Psoas muscle (tissue), 8 donors: ENCODE measurements at places on chromosomes 11 and 22. TPM values are rescaled to one million over a fixed set of nuclear protein-coding genes. Genes with fewer than 3 reads are reported as not detected.

- no peaks in the 10 kb centered on the region for H3K36me3 ChIP-seq
- H3K27ac ChIP-seq, result no peak overlapping the region
- H3K4me1 ChIP-seq, result no peaks in the 10 kb centered on the region
- DNase-seq, result no peak
- no peaks in the 10 kb centered on the region for H3K27me3 ChIP-seq
Observed at GRCh38 chr11:134781380-134781866, 369.4 kb upstream of the B3GAT1 start.

- H3K4me1 ChIP-seq, result peaks cover 40% of the 10 kb centered on the region
- no peaks in the 10 kb centered on the region for H3K36me3 ChIP-seq
- DNase-seq, result no peak
- no peaks in the 10 kb centered on the region for H3K27me3 ChIP-seq
- H3K27ac ChIP-seq, result no peak overlapping the region
Observed at GRCh38 chr11:86623041-86623621, 49.3 kb downstream of the ME3 start.

GRCh38 chr11:104380358-104380757, 216.4 kb upstream of the PDGFD start:
- H3K4me3 ChIP-seq, result no peak overlapping the region
- H3K36me3 ChIP-seq, result no peaks in the 10 kb centered on the region
- no peaks in the 10 kb centered on the region for H3K27me3 ChIP-seq
- no peak overlapping the region for H3K27ac ChIP-seq

The FOSL1 gene
- total RNA-seq, result 0.75 TPM

DNA sequence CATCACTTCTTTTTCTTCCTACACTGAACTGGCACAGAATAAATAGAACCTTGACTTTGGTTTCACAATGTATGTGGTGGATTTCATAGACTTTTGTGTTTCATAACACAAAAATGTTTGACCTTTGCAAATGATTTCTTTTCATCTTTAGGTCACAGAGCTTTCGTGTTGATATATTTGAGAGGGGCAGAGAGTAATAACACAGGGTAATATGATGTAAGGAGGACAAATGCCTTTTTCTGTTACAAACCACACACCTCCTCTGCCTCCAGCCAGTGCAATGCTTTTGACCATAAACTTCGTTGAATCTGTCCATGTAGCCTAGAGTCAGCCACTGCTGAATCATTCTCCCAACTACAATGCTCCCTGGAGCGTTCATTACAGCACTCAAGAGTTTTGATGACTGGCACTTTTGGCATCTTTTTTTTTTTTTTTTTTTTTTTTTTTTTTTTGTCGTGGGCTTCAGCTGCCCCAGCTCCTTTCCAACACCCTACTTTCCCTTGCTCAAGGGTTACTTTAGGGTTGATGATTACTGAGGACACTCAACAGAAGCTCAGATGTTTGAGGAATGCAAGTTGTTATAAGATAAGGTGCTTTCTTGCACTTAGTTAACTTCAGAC, 11.4 kb upstream of the CAT start:
- H3K36me3 ChIP-seq, result no peaks in the 10 kb centered on the region
- H3K4me1 ChIP-seq, result no peaks in the 10 kb centered on the region
- H3K27ac ChIP-seq, result no peak overlapping the region
- H3K4me3 ChIP-seq, result no peak overlapping the region
- DNase-seq, result no peak

The RTN4R gene
- total RNA-seq, result 0.44 TPM
